ENCODE measurements at places on chromosomes 4 and X.
A peak's percentile ranks its signal among the peaks of the same experiment; 100 is the strongest.

DNA sequence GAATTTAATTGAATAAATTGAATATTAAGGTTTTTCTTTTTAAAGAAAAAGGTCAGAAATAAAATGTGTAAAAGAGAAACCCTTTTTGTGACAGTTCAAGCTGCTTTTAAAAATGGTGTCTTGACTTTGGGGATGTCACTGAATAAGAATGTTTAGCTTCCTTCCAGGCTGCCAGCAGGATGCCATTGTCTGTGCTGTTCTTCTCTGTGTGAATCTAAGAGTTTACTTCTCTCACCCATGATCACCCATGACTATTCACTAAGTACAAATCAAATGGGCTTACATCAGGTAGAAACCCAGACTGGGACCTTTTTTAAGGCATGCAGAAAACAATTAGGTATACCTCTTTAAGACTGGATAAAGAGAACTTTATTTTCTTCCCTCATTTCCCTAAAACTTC lies 115.3 kb downstream of the DACH2 start:
- no peak for DNase-seq

GRCh38 chr4:73648478-73648877 lies 28.2 kb upstream of the RASSF6 start:
- DNase-seq: peak; percentile 84

- DNase-seq: no peak
These were observed 222.5 kb upstream of the GPC4 start for GRCh38 chrX:133637765-133638164.

DNA sequence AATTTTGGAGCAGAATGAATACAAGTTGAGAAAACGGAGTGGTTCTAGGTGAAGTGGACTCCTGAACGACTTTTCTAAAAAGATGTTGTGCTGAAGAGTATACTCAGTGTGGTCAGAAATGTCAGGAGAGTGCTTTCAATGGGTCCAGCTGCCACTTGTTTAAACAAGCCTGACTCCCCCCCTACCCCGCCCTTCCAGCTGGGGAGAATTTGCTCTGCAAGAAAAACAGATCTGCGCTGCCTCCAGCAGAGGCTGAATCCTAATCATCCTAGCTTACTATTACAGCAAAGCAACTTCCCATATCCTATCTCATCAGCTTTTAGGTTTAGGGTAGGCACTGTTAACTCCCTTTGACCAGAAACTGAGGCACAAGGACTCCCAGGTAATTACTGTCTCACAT lies 1.9 kb downstream of the MAP3K15 start:
- peak; percentile 55 for DNase-seq

DNA sequence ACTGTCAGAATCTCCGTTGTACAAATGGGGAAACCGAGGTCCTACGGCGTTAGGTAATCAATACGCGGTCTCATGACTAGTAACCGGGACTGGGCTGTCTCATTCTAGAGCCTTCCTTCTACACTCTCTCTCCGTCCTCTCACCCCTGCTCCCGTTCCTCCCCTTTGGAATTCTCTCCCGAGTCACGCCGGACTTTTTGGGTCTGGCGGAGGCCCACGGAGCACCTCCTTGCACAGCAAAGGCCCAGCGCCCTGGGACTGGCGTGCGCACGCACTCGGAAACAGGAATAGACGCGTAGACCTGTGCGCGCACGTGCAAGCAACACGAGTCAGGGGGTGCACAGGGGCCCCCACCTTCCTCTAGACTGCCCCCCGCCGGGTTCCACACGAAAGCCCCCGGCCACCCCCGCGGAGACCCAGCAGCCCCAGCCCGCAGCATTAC lies 361 bp downstream of the QDPR start:
- DNase-seq: no peak

- DNase-seq: no peak
These were observed 23.6 kb downstream of the CFAP99 start for GRCh38 chr4:2442175-2442993.

- no peak for DNase-seq
These were observed 91.4 kb downstream of the DCTD start for GRCh38 chr4:182825786-182826185.

- DNase-seq: no peak
These were observed 223.1 kb upstream of the SLIT2 start for GRCh38 chr4:20028645-20029044.

GRCh38 chrX:9271789-9272525 lies 192.9 kb upstream of the TBL1X start:
- no peak for DNase-seq

DNA sequence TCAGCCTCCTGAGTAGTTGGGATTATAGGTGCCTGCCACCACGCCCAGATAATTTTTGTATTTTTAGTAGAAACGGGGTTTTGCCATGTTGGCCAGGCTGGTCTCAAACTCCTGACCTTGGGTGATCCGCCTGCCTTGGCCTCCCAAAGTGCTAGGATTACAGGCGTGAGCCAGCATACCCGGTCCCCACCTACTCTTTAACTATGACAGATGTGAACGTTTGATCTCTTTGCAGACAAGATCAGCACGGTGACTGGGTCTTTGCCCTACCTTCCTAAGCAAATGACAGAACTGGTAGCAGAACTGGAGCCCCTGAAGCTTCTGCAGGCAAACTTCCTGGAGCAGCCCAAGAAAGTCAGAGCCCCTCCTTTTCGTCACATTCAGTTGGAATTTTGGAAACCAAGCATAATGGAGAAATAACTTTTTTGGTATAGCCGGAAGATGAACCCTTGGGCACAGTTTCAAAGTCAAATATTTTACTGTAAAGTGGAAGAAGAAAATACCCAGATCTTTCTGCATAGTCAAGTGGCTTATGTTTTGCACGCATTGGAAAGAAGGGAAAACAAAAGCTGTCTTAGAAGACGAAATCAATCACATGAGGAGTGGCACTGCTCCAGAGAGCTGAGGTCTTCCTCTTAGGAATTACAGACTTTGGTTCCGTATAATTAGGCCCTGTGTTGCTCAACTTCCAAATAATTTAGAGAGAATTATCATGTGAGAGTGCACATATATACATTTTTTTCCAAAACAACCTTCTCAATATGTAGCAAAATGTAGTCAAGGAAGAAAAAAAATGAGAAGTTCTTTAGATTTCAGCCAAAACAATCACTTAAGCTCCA lies 90.6 kb downstream of the SORBS2 start:
- DNase-seq: no peak

- no peak for DNase-seq
These were observed 104.9 kb upstream of the ATP8A1 start for GRCh38 chr4:42761804-42762203.

DNA sequence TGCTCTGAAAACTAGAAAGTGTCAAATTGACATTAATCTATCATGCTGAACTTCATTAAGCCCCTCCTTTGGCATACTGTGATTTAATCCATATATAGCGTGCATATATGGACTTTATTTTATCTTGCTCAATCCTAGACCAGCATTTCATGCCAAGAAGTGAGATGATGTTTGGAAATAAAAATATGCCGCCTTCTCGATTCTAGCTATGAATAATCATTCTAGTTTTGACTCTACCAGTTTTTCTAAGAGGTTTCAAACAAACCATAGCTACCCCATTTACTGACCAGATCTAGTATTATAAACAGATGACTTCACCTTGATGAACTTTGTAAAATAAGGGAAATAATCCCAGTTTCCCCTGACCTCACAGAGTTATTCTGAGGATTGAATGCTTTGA lies 95.0 kb downstream of the ARX start:
- no peak for DNase-seq

GRCh38 chrX:121496966-121497365 lies 449.6 kb downstream of the GLUD2 start:
- DNase-seq: no peak

DNA sequence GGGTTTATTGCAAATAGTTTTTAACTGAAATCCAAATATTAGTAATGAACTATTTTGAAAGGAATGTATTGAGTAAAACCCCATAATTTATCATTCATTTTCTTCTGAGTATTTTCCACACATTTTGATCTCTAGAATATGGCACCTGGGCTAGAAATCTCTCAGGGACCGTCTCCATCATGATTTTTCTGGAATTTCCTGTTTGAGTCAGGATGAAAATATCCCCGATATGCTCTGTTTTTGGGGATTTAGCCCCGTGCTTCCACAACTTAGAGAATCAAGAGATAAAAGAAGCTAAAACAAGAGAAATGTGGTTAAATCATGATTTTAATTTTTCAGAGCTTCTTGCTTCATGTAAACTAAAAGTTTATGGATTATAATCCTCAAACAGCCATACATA lies 114.2 kb downstream of the SPCS3 start:
- no peak for DNase-seq

- peak; percentile 60 for DNase-seq
These were observed 26.8 kb upstream of the GRXCR1 start for GRCh38 chr4:42865572-42866189.

DNA sequence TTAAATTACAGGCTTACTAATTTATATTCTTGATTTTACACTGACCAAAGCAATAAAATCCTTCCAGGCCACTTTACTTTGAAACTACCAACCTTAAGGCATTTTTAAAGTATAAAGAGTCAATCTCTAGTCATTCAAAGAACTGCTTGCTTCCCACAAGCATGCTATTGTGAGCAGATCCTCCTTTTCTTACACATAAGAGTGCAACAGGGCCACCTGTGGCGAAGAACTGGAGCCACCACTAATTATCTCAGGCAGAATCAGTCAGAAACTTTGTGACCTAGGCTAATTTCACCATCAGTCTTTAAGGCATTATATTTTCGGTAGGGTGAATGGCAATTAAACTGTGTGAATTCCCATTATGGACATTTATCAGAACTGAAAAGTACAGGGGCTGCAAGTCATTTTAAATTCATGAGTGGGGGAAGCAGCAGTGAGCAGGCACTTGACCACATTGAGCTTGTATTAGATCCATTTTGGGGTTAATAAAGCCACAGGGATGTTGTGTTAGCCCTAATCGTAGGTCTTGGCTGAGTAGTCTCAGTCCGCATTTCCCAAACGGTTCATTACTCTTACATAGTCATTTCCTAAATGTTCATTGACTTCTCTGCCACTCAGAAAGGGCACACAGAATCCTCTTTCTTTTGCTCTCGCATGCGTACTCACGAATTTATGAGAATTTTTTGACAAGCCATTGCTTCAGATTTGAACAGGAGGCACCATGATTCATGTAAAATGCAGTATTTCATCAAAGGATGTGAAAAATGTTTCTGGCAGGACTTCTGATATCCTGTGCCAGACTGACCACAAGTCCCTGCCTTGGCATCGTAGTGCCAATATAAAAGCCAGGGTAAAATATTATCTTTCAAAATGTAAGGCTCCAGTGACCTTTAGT lies 39.8 kb downstream of the NPY2R start:
- no peak for DNase-seq

DNA sequence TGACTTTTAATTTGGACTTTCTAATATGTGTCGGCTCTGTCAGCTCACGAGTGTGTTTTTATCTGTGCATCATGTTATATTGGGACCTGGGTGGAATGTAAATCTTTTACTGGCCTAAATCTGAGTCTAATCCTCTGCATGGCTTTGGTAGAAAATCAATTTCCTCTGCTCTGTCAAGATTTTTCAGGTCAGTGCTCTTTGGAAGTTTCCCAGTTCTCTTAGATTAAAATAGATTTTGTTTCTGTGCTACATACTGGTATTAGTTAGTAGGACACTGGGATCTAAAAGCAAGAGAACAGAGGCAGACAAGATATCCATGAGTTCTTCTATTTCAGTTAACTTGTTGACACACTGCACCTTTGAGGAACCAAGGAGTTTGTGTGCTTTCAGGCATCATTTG lies 39.7 kb downstream of the REPS2 start:
- DNase-seq: no peak

- no peak for DNase-seq
These were observed 32.7 kb downstream of the ACSL1 start for GRCh38 chr4:184792950-184793555.

- DNase-seq: no peak
These were observed 146.2 kb upstream of the SH3RF1 start for GRCh38 chr4:169416997-169417396.

DNA sequence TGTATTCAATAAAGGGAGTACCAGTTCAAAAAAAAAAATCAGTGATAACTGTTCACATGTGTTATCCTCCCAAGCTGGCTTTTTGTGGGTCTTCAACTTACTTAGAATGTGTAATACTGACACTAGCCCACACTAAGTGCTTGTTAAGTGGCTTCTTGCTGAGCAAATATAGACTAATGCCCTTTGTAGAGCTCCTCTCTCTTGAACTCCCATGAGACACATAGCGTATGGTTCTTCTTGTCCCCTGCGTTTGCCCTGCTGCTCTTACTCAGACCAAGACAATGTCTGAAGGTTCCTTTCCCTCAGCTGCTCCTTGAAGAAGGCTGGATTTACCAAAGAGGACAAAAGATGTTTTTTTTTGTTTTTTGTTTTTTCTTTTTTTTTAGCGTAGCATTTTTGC lies 110.9 kb downstream of the FRAS1 start:
- peak; percentile 47 for DNase-seq

- DNase-seq: no peak
These were observed 10.6 kb upstream of the RASGEF1B start for GRCh38 chr4:81482326-81482725.

DNA sequence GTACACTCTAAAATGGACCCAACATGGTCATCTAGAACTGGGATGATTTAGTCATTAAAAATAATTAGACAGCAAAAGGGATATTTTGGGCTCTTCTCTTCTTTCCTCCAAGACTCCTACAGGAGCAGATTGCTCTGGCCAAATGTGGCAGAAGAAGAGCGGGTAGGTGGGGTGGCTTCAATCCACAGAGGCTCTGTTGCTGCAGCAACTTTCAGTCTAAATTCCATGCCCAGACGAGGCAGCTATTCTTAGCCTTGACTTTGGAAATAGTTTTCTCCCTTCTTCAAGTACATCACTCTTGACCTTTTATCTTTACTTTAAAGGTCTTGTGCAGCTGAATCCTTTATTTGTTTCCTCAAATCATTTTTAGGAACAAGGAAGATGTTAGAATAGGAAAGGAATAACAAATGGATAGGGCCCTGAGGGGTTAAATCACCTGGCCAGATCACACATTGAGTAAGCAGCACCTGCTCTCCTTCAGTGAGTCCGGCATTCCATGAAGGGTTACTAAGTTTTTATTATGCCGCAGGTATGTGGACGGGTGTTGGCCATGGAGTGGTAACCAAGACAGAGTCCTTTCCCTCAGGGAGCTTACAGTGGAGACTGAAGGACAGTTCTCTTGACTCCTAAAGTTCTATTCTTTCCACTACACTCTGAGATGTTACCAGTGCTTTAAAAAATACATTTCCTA lies 19.3 kb upstream of the SORBS2 start:
- DNase-seq: no peak

- no peak for DNase-seq
These were observed 62.1 kb upstream of the SCOC start for GRCh38 chr4:140311257-140311835.

GRCh38 chrX:65837875-65838549 lies 170.6 kb downstream of the MSN start:
- DNase-seq: no peak

DNA sequence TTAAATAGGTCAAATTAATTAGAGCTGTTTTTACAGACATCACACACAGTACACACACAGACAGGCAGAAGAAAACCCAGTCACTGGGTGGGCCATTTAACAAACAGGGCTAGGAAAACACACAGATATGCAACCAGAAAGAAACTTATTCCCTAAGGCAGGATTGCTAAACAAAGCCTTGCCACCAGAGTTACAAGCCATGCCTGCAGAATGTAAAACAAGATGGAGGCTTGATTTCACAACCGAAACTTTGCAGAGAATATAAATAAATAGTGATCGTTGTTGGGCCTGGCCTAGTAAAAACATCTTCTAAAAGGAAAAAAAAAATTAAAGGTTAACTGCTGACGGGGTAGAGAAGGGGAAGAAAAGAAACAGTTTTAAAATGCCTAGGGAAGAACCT lies 212.3 kb downstream of the NAP1L3 start:
- no peak for DNase-seq

- no peak for DNase-seq
These were observed 57.4 kb downstream of the NSD2 start for GRCh38 chr4:1928356-1929239.

GRCh38 chrX:30580641-30581040 lies 3.1 kb upstream of the TASL start:
- no peak for DNase-seq
